ENCODE measurements at places on chromosomes 3 and 15.

DNA sequence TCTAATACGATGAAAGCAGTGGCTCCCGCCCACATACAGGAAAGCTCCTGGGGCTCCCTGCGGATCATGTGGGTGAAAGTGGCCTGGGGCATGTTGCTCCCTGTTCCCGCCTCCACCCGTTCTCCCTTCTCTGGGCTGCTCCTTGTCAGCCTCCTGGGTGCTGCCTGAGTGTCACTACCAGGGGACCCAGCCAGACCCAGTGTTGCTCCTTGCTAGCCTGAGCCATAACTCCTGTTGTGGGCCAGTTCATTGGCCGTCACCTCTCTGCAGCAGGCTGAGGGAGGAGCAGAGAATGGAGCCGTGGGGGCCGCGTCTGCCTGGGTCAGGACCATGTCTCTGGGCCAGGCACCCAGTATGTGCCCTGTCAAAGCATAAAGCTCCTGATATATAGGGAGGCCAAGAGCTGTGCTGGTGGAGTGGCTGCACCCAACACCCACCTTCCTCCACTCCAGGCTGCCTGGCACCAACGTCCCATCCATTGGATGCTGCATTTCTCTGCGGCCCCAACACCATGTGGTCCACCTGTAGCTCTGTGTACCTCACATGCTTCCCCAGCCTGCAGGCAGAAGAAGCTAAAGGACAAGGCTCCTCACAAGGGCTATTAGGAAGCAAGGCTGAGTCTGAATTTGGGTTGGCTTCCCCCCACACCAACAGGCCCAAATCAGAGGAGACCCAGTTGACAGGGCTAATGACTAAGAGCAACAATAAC is 40.5 kb downstream of the KLF13 start:
- no peak for DNase-seq

DNA sequence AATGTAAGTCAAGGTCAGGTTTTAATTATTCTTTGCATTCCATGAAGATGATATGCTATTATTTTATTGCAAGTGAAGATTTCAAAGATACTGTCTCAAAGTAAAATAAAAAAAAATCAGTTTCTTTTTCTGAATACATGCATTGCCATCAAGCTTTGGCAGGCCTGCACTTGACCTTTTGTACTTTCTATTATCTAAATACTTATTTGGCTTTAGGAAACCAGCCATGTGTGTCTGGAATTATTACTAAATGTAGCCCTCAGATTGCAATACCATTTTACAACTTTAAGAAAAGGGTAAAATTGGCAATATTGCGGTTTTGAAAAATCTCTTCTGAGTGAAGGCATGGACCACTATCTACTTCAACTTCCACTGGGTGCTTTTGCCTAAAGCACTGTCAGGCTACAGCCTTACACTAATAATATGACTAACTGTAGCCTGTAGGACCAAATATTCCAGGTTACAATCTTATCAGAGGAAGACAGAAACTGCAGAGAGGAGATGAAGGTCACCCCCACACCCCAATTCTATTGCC is 349.4 kb upstream of the DCBLD2 start:
- no peak for DNase-seq

DNA sequence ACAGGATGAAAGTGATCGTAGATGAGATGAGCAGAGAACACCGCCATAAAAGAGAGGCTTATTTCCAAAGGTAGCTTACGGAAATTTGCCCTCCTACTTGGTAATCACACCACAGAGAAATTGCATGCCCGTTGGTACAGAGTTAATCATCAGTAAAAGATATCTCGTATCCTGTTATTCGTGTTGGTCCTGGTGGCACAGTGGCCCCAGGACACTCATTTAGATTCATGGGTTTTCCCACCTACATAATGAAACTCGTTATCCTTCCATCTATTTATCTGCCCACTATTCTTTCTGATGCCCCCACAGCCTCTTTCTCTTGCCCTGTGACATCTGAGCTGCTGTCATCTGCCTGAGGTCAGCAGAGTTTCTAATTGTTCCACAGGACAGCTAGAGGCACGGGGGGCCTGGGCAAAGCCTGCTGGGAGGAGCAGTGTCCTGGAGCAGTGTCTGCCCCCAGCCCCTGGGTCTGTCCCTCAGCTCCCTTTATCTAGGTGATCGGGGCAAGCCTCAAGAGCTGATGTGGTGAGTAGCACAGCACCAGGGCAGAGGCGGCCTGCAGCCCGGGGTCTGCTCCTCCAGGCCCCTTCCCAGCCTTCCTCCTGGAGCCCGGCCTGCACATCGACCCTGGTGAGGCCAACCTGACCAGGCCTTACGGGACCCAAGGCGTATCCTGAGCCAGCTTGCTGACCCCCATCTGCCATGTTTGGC is 42.2 kb downstream of the PXYLP1 start:
- DNase-seq = no peak

DNA sequence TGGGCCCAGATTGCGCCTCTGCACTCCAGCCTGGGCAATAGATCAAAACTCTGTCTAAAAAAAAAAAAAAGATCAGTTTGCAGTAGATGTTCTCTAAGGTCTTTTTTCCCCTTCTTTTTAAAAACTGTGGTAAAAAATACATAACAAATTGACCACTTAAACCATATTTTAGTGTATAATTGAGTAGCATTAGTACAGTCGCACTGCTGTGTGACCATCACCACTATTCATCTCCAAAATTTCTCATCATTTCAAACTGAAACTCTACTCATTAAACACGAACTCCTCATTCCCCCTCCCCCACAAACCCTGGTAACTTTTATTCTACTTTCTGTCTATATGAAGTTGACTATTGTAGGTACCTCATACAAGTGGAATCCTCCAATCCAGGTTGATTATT is 160.3 kb downstream of the PEX5L start:
- DNase-seq = no peak

GRCh38 chr3:108804966-108805365 is 17.6 kb upstream of the TRAT1 start:
- DNase-seq = no peak

GRCh38 chr3:171346582-171347300 is 113.5 kb downstream of the TNIK start:
- DNase-seq = no peak

GRCh38 chr3:42061713-42062380 is 29.3 kb upstream of the TRAK1 start:
- DNase-seq = no peak

DNA sequence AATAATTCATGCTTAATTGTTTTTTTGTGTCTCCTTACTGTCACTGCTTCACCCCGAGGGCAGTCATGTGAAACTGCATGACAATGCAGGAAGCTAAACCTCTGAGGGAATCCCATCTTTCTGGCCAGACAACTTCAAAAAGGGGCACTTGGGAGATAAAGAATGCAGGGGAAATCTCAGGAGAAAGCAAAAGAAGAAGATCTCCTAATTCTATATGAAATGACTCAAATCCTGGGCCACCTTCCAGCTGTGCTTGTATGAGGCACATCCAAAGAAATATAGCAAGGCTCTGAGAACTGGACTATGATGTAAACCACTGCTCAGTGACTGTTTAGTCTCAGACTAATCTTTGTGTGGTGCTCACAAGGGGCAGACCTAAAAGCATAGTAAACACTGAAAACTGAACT is 22.6 kb upstream of the UMPS start:
- no peak for DNase-seq

GRCh38 chr15:66638377-66638776 is 63.7 kb upstream of the SMAD6 start:
- no peak for DNase-seq

GRCh38 chr15:101325263-101326025 is 30.4 kb upstream of the SNRPA1 start:
- DNase-seq = no peak

DNA sequence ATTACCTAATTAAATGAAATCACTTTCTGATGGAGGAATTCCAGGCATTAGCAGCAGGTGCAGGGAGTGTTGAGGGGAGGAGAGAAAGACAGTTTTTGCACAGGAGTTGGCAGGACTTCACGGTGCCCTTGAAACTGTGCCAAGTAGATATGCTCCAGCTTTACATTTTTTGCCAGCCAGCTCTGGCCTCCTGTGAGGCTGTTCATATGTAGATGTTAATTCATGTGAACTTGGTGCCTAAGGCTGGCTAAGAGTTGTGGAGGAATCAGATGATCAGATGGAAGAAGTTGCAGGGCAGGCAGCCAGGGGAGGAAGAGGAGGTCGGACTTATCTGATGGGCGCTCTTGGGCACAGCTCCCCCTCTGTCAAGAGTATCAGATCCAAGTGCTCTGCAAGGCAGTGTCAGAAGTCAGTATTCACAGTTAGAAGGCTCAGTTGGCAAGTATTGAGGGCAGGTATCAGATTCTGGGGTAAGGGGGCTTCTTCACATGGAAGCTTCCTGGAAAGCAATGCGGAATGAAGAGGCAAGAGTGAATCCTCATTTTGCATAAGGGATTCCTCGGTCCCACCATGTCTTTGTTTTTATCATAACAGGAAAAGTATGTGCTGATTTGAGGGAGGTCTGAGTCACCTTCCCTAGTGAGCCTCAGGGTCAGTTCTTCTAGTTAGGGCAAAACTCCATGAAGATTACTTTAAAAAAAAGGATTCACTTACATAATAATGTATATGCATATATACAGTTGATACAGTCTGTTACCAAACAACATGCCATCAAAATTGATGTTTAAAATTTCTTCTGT is 172.6 kb upstream of the UMPS start:
- DNase-seq = no peak

All from NCI-H524 treated with DMSO at 0.1 percent for 48 hours (cell line).